ENCODE measurements at places on chromosomes 13 and 19.

GRCh38 chr19:29881386-29881785, 60.7 kb upstream of the URI1 start:
- no peak for DNase-seq

- no peak for DNase-seq
Observed at GRCh38 chr13:50015258-50015657, at the start of gene KCNRG. Gene KCNRG, plus strand, starts transcription at chr13:50015444. Its CDS starts 50 bp downstream, at chr13:50015494.

DNA sequence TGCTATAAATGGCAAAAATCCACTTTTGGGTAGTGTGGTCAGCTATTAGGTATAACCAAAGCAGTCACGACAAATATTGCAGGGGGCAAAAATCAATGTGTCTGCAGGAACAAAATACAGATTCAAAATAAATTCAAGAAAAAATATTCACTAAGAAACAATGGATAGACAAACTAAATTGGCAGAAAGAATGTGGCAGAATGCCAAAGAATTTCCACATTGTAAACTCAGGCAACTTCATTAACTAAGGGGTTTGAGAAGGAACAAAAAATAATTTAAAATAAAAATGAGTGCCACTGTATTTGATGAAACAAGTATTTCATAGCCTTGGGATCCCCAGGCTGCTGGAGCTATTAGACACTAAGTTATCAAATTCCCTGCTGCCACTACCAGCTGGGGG, 193.1 kb downstream of the VWA8 start:
- no peak for DNase-seq

GRCh38 chr13:60701895-60702294, 304.9 kb downstream of the TDRD3 start:
- DNase-seq, result no peak

Measured in NCI-H1105 treated with DMSO at 0.1 percent for 48 hours (cell line).